ENCODE measurements at places on chromosomes 3 and 15.
A peak's percentile ranks its signal among the peaks of the same experiment; 100 is the strongest.

- no peak for DNase-seq
- H3K27me3 ChIP-seq, result no peaks in the 10 kb centered on the region
- no peaks in the 10 kb centered on the region for H3K4me1 ChIP-seq
- no peak overlapping the region for H3K27ac ChIP-seq
- H3K36me3 ChIP-seq, result no peaks in the 10 kb centered on the region
- no peak overlapping the region for H3K4me3 ChIP-seq
Measured at GRCh38 chr3:146133441-146133840, 27.5 kb downstream of the PLOD2 start.

GRCh38 chr3:161347726-161348125 is 23.6 kb downstream of the SPTSSB start:
- H3K4me3 ChIP-seq, result no peak overlapping the region
- no peaks in the 10 kb centered on the region for H3K36me3 ChIP-seq
- H3K27me3 ChIP-seq, result peaks cover 4% of the 10 kb centered on the region
- no peak overlapping the region for H3K27ac ChIP-seq
- no peak for DNase-seq

GRCh38 chr3:48057521-48057920 is 41.3 kb upstream of the MAP4 start:
- no peak overlapping the region for H3K4me3 ChIP-seq
- no peak for DNase-seq
- peaks cover 23% of the 10 kb centered on the region for H3K4me1 ChIP-seq
- no peaks in the 10 kb centered on the region for H3K27me3 ChIP-seq

DNA sequence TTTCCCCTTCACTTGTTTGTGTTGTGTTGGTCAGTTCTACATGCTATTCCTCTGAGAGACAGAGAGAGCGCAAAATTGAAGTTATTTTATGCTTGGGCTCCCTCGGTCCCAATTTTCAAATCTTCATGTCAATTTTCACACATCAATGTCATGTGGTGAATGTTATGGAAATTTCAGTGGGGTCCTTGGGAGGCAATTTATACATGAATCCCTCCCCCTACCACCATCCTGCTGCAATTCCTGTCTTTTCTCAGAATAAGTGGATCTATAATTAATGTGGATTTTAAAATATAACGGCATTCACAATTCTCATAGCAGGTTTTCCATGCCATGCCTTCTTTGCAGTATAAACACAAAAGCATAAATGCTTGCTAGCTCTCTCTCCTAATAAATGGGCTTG is 499.9 kb downstream of the MCTP2 start:
- no peaks in the 10 kb centered on the region for H3K4me1 ChIP-seq
- no peak for DNase-seq
- no peaks in the 10 kb centered on the region for H3K27me3 ChIP-seq
- H3K36me3 ChIP-seq, result no peaks in the 10 kb centered on the region

- no peak for DNase-seq
- H3K36me3 ChIP-seq, result no peaks in the 10 kb centered on the region
- peaks cover 30% of the 10 kb centered on the region for H3K27me3 ChIP-seq
- peaks cover 6% of the 10 kb centered on the region for H3K4me1 ChIP-seq
- no peak overlapping the region for H3K27ac ChIP-seq
Measured at GRCh38 chr3:44516230-44516629, 38.8 kb upstream of the ZNF445 start.

GRCh38 chr3:109188741-109189140 is 52.2 kb downstream of the C3orf85 start:
- H3K27ac ChIP-seq, result no peak overlapping the region
- no peak overlapping the region for H3K4me3 ChIP-seq
- H3K4me1 ChIP-seq, result no peaks in the 10 kb centered on the region
- peaks cover 5% of the 10 kb centered on the region for H3K27me3 ChIP-seq
- no peaks in the 10 kb centered on the region for H3K36me3 ChIP-seq
- DNase-seq, result no peak

DNA sequence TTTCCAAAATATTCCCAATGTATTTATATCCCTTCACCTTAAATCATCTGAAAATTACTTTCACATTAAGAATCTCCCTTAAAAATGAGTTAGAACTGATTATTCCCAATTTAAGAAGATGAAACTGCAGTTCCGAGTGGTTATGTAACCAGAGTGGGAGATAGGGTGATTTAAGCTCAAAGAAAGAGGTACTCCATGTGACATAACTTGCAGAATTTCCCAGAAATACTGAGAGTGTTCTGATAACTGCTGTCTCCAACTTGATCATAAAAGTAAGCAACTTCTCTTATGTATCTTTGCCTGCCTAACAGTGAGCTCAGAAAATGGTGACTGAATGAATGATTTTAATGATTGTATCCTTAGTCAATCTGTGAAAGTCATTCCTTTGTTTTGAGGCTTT is 32.3 kb downstream of the ARRDC4 start:
- H3K4me1 ChIP-seq, result peaks cover 17% of the 10 kb centered on the region
- no peaks in the 10 kb centered on the region for H3K36me3 ChIP-seq
- no peak overlapping the region for H3K27ac ChIP-seq
- H3K27me3 ChIP-seq, result no peaks in the 10 kb centered on the region

- DNase-seq, result no peak
- peaks cover 4% of the 10 kb centered on the region for H3K27me3 ChIP-seq
- H3K4me1 ChIP-seq, result no peaks in the 10 kb centered on the region
- no peak overlapping the region for H3K27ac ChIP-seq
- H3K4me3 ChIP-seq, result no peak overlapping the region
Measured at GRCh38 chr3:197407526-197407925, 109.1 kb upstream of the DLG1 start.

GRCh38 chr3:178329936-178330335 is 206.3 kb upstream of the KCNMB2 start:
- H3K27ac ChIP-seq, result no peak overlapping the region
- no peaks in the 10 kb centered on the region for H3K36me3 ChIP-seq
- H3K4me3 ChIP-seq, result no peak overlapping the region
- H3K27me3 ChIP-seq, result no peaks in the 10 kb centered on the region
- no peak for DNase-seq

DNA sequence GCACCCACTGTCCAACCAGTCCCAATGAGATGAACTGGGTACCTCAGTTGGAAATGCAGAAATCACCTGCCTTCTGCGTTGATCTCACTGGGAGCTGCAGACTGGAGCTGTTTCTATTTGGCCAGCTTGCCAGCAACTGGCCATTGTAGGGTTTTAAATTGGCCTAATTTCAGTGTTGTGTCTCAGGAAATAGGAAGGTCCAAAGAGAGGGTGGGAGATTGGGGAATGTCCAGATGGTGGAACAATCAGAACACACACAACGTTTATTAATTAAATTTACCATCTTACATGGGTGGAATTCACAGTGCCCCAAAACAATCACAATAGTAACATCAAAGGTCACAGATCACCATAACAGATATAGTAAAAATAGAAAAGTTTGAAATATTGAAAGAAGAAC is 189.5 kb downstream of the ZNF385D start:
- H3K36me3 ChIP-seq, result no peaks in the 10 kb centered on the region
- H3K4me1 ChIP-seq, result no peaks in the 10 kb centered on the region
- no peak for DNase-seq
- H3K27ac ChIP-seq, result no peak overlapping the region
- H3K27me3 ChIP-seq, result no peaks in the 10 kb centered on the region

DNA sequence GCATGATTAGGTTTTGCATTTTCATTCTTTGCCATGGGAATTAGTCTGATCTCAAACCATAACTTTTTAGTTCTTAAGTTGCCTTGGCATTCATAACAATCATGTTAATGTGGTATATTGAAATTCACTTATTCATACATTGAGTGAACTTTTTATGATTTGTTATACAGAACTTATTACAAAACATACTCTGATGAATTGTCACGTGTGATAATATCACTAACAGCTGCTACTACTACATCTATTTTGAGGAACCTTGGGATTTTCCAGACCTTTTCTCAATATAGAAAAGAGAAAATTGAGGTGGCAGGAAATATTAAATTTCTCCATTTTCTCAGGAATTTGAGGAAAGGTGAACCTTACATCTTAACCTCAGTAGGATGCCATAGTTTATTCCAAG is 9.2 kb downstream of the LXN start:
- H3K4me3 ChIP-seq, result no peak overlapping the region
- H3K4me1 ChIP-seq, result peaks cover 20% of the 10 kb centered on the region
- no peak for DNase-seq
- no peak overlapping the region for H3K27ac ChIP-seq
- H3K36me3 ChIP-seq, result peaks cover 92% of the 10 kb centered on the region
- no peaks in the 10 kb centered on the region for H3K27me3 ChIP-seq

- no peak for DNase-seq
- no peak overlapping the region for H3K4me3 ChIP-seq
- H3K36me3 ChIP-seq, result peaks cover 9% of the 10 kb centered on the region
- no peak overlapping the region for H3K27ac ChIP-seq
- peaks cover 28% of the 10 kb centered on the region for H3K4me1 ChIP-seq
Measured at GRCh38 chr3:179560791-179561190, 1.9 kb upstream of the ACTL6A start.

- H3K4me3 ChIP-seq, result no peak overlapping the region
- H3K27me3 ChIP-seq, result no peaks in the 10 kb centered on the region
- peaks cover 8% of the 10 kb centered on the region for H3K4me1 ChIP-seq
- H3K36me3 ChIP-seq, result peaks cover 84% of the 10 kb centered on the region
Measured at GRCh38 chr15:41473418-41473817, 20.3 kb upstream of the ITPKA start.

DNA sequence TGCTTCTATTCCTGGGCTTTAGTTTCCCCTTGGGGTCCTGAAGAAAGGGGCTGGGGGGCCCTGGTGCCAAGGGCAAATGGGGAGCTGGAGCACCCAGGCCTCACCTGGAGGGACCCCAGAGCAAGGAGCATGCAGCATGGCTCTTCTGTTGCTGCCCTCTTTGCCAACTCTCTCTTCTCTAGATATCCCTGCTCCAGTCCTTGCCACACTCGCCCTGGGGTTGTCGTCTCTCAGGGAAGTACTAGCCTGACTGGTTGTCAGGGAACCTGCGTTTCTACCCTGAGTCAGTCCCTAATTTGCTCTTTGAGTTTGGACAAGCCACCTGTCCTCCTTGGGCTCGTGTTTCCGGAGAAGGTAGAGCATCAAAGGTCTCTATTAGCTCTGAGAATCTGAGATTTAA is 63.7 kb upstream of the UBE2Q2 start:
- no peaks in the 10 kb centered on the region for H3K36me3 ChIP-seq
- H3K27me3 ChIP-seq, result peaks cover 14% of the 10 kb centered on the region
- DNase-seq, result no peak
- H3K4me1 ChIP-seq, result peaks cover 16% of the 10 kb centered on the region

DNA sequence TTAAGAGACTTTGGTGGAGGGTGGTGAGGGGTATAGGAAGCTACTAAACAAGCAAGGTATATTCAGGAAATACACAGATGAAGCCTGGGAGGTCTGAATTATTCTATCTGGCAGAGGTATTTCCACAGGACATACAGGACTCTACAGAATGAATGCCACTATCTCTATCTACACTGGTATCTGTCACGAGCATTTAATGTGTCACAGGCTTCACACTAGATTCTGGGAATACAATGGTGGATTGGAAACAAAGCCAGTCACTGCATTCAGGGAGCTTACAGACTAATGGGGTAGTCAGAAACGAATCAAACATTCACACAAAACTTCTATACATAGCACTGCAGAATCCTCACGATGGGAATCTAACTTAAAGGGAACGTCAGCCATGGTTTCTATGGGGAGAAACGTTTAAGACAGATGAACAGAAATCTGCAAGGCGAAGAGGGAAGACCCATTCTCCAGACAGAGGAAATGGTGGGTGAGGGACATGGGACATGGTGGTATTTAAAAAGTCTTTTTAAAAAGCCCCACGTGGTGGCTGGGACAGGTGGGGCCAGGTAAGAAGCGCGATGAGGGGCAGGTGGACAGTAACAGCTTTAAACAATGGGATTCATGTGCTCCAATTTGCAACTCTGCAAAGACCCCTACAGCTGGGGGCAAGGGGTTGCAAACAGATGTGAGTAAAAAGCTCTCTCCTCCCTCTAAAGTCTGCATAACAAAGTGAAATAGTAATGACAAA is 16.5 kb downstream of the LRIG1 start:
- H3K4me3 ChIP-seq, result no peak overlapping the region
- H3K27ac ChIP-seq, result peak overlapping the region; percentile 73
- no peaks in the 10 kb centered on the region for H3K27me3 ChIP-seq
- peaks cover 59% of the 10 kb centered on the region for H3K4me1 ChIP-seq
- peaks cover 28% of the 10 kb centered on the region for H3K36me3 ChIP-seq

DNA sequence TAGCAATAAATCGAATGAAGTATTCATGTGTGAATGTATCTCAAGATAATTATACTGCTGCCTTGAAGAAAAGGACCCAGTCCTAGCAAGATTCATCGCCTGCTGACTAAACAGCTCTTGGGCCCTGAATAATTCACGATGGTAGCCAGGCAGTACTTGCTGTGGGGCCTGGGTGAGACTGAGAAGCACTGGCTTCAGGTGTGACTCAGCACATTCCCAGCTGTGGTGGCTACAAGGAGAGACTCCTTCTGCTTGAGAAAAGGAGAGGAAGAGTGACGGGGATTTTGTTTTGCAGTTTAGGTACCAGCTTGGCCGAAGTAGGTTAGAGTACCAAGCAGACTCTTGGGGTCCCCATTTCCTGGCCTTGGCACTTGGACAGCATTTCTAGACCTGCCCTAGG is 47.6 kb upstream of the CD200R1L start:
- DNase-seq, result no peak
- no peak overlapping the region for H3K27ac ChIP-seq
- no peaks in the 10 kb centered on the region for H3K4me1 ChIP-seq
- no peaks in the 10 kb centered on the region for H3K36me3 ChIP-seq
- H3K4me3 ChIP-seq, result no peak overlapping the region
- peaks cover 10% of the 10 kb centered on the region for H3K27me3 ChIP-seq
